ENCODE measurements at places on chromosomes 6 and 20.

DNA sequence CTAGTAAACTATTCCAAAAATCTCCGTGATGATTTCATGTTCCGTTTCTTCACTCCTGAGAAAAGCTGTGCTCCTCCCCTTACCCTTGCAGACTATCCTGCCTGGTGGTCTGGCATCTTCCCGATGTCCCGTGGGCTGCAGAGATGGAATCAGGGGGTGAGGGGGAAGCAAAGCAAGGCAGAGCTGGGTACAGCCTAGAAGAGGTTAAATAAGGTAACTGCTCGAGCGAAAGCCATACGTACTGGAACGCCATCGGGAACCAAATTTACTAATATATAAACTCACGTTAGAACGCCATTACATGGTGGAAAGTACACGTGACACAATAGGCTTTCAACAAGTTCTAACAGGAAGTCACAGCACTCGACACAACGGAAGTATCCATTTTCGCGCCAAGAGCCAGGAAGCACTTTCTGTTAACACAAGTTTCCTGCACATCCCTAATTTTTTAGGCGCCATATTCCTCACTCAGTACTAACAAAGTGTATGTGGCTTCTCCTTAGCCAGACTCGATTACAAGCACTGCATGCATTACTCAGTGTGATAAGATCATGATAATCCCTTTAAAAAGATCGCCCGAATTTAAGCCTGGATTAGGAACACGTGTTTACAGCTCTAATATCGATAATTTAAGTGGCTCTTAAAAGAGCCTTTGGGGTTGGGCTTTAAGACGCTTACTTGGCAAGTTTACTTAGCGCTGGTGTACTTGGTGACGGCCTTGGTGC, 101.6 kb upstream of the PRSS16 start:
- DNase-seq, result peak; percentile 19

GRCh38 chr6:50658561-50658960, 54.8 kb upstream of the TFAP2D start:
- no peak for DNase-seq

DNA sequence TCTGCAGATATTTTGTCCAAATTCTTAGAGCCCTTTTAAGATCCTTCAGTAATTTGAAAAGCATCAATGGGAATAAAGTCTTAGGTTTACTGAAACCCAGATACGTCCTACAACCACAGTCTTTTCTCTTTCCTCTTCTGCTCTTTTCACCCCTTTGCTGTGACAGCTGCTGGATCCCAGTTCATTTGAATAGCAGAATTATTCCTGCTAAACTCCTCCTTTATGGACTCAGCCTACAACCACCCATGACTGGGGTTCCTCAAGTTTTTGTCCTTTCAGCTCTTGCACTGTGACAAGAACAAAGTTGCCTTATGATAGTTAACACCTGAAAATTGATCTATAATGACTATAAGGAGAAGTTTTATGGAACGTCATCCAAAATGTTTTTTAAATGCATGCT, 237.5 kb downstream of the EYA4 start:
- DNase-seq, result no peak

DNA sequence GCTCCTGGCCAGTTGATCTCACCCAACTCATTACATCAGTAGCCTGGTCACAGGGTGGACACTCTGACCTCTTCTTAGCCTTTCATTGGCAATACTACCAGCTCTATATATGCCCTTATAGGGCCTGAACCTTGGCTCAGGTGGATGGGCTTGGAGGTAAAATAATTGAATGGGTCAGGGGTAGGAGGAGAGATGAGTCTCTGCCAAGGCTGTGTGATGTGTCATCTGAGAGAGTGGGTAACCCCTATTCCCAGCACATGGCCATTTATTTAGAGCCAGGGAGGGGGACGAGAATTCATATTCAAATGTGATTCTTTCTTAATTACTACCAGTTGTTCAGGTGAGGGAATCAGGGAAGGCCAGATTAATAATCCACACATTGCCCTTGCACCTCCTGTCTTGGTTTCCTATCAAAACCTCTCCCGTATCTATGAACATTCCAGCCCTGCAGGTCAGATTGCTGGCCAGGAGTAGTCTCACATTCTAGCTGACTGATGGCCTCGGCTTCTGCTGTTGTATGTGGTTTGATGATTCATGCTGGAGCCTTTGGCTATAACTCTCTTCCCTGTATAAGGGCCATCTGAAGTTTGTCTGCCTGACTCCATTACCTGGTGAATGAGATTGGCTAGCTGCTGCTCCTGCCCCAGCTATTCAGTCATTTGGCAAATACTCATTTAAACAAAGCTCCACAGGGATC, 13.4 kb downstream of the C20orf173 start:
- DNase-seq, result no peak

DNA sequence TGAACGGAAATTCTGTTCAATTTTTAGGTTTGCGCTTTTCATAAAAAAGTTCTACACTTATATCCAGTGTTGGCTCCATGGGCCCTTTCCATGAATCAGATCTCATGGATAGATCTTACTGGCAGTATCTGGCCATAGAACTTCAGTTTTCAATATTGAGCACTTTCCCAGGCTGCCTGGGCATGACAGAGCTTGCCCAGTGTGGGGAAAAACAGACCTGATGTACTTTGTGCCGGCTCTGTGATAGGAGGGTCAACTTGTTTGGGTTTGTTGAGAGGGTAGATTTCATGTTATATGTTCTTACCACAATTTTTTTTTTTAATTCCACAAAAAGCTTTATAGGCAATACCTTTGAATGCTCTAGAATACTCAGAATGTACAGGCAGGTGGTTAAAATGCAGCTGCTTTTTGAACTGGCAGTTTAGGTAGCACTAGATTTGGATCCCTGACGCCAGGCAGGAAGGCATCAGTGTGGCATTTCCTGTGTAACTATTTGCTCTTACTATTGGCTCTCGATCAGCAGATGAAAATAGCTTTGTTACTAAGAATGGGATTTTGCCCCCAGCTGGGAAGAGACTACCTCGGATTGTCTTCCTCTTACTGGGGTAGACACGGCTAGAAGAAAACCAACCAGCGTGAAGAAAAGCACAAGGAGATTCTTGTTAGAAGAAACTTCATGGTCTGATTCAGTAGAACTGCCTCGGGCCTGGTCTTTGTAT, 404.9 kb upstream of the SOX4 start:
- DNase-seq, result no peak

GRCh38 chr6:134419716-134420115, 101.8 kb upstream of the SGK1 start:
- DNase-seq, result no peak

GRCh38 chr6:34664256-34664971, 32.2 kb downstream of the ILRUN start:
- DNase-seq, result no peak

- DNase-seq, result no peak
These were observed 2.6 kb downstream of the EPHA7 start for GRCh38 chr6:93416571-93417420.

- no peak for DNase-seq
These were observed 22.4 kb downstream of the KCNQ2 start for GRCh38 chr20:63449796-63450730.

DNA sequence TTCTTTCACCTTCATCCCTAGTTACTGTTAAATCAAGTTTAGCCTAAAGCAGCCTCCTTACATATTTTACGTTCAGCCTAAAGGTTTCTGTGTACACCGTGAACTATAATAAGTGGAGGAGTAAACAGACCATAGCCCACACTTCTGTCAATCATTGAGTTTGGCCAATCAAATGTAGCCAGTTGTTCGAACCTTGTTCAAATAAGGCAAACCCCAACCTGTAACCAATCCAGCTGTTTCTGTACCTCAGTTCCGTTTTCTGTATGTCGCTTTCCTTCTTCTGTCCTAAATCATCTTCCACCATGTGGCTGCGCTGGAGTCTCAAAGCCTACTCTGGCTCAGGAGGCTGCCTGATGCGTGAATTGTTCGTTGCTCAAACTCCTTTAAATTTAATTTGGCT, 1.8 kb upstream of the FBXO30 start:
- no peak for DNase-seq

DNA sequence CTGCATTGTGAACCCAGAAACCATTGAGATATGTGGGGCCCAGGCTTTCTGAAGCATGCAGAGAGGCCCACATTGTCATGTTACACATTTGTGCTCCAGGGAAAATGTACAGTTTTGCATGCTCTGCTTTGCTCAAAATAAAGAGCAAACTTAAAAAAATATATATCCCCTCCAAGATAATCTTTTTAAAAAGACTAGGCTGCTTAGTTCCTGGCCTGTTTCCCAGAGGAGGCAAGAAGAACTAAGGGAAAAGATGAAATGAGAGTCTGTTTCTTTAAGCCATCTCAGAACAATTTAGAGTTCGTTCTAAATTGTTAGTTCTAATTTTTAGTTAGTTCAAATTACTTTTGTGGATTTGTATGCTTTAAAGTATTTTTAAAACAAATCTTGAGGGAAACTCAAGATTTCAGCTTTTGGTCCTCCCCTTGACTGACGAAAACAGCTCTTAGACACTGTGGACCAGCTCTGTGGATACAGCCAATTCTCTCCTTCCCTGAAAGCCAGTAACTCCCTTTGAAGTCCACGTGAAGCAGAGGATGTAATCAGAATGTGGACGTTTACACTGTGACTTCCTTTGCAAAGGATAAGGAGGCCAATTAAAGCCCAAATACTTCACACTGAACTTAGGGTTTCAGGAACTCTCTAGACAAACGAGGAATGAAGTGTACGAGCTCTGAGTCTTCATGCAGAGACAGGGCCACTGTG, 84.7 kb downstream of the CD164 start:
- DNase-seq, result no peak

DNA sequence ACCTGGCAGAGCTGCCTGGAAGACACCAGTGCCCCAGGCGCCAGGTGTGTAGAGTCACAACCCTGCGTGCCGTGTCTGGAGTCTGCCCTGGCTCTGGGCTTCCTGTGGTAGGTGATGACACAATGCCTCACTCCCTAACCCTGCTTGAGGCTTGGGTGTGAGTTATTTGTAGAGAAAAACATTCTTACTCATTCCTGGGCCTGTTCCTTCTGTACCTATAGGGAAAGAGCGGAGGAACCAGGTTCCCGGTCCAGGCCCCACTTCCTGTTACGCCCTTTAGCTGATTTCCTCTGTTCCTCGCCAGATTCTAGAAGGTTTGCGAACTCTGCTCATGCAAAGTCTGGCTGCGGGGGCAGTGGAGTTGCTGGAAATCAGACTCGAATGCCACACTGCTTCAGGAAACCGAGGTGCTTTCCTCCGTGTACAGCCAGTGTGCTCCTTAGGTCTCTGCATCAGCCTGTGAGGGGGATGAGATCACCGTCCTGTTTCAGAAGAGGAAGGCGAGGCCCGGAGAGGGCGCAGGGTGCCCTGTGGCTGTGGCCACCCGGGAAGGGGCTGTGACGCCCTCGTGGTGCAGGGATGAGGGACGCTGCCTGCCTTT, 67.1 kb upstream of the DUSP22 start:
- no peak for DNase-seq

DNA sequence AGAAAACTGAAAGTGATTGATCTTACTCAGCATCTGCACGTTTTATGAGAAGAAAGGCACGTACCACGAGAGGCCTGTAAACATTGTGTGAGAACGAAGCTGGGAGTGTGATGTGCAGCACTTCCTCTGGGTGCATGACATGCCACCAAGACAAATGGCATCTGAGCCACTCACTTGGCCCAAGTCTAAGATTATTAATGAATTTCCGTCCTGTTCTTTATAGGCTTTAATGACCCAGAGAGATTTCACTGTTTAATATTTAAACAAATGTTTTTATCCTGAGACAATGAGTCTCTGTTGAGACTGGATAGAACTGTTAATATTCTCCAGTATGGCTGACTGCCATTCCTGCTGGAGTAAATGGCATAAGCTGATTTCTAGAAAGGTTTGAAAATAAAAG, 172.6 kb upstream of the PHACTR1 start:
- DNase-seq, result no peak

GRCh38 chr6:156311291-156311690, 465.9 kb upstream of the ARID1B start:
- no peak for DNase-seq

DNA sequence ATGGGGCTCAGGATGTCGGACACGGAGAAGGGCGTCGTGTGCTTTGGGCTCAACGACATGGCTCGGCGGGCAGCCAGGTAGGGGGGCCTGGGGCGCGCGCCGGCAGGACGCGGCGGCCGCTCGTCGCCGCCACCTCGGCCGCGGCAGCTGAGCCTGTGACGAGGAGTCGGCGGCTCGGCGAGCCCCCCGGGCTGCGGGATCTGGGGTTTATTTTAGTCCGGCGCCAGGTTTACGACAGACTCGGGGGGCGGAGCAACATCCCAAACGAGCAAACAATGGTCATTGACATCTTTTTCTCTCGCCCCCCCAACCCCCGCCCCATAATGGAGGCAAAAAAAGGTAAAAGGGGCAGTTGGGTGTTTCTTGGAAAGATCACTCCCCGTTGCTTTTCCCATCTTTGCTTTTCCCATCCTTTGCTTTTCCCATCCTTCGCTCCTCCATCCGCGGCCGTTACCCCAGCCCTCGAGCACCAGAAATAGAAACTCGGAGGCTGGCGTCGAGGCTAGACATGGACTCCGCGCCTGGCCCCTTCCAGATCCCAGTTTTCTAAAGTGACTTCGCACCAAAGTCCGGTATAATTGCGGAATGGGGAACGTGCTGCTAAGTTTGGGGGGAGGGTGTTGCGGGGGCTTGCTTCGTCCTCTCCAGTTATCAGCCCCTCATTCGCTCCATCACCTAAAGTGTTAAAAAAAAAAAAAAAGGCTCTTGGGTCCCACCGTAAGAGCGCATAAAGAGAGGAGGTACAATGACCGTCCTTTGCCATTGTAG, at the start of gene NKX2-4:
Gene NKX2-4 (minus strand): TSS at position 186 of the 768 bp plus-strand sequence. CDS start 127 bp downstream, at position 59.
- DNase-seq, result no peak

DNA sequence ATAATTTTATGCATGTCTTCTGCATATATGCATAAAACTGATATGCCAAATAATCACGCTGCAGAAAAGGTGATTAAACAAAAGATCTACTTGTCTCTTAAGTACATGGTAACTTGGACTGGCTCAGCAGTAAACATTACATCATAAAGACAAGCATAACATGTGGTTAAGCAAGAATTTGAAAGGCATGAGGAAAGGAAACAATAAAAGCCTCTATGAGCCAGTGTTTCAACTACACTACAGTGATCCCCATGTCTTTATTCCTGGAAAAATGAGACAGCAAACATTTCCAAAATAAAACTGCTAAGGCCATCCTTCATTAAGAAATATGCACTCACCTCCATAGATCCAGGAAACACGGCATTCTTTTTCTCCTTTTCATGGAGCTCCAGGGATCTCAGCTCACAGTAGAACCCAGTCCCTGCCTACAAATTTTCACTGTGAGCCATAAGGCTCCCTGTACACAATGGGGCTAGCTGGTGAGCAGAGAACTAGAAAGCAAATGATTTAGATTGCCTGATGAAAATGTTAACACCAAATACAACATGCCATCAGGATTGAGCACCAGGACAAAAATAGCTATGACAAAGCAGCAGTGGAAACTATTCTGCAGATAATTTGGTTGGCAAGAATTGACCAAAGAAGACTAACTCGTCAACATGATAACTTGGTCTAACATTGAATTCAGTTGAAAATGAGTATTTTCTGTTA, 156.1 kb downstream of the COL21A1 start:
- no peak for DNase-seq

- DNase-seq, result no peak
These were observed 524.5 kb downstream of the BMP2 start for GRCh38 chr20:7291946-7292345.

GRCh38 chr20:5551621-5552020, 198.6 kb upstream of the SHLD1 start:
- DNase-seq, result no peak
